ENCODE measurements at places on chromosomes 4 and X.

- no peak for DNase-seq
Measured at GRCh38 chr4:5708449-5709206, at the start of gene EVC2. TSS of gene EVC2 (minus strand) at chr4:5708559. CDS start at chr4:5708513, 46 bp downstream.

GRCh38 chr4:124846306-124846705, 133.8 kb upstream of the ANKRD50 start:
- no peak for DNase-seq

DNA sequence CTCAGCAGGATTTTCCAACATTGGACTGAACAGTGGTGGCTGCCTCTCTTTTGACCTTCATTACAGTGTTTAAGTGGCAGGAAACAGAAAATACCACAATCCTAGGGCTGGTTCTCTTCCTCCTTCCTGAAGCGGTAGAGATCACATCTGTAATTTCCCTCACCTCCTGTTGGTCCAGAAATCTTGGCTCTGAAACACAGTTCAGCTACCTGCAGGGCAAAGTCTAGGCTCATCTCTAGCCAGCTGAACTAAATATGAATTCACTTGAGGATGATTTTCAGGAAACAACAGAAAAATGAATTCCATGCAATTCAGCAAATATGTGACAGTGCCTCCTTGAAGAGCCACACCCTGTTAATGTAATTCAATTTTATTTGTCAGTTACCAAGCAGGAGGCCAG, 531.9 kb downstream of the INPP4B start:
- no peak for DNase-seq

GRCh38 chrX:102950908-102951866, 14.1 kb downstream of the RAB40AL start:
- peak; percentile 26 for DNase-seq

DNA sequence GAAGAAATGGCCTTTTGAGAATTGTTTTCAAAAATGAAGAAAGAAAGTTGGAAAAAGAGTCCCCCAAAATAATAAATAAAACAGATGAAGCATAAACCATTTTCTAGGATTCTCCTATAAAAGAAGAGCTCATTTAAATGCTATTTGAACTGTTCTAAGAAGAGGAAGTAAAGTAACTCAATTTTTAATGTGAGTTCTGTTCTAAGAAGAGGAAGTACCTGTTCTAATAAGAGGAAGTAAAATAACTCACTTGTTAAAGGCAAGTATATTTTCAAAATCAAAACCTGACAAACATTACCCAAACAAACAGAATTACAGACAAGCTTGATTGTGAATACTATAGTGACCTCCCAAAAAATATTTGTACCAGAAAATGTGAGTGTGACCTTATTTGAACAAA, 1326.3 kb downstream of the C4orf33 start:
- DNase-seq = no peak

DNA sequence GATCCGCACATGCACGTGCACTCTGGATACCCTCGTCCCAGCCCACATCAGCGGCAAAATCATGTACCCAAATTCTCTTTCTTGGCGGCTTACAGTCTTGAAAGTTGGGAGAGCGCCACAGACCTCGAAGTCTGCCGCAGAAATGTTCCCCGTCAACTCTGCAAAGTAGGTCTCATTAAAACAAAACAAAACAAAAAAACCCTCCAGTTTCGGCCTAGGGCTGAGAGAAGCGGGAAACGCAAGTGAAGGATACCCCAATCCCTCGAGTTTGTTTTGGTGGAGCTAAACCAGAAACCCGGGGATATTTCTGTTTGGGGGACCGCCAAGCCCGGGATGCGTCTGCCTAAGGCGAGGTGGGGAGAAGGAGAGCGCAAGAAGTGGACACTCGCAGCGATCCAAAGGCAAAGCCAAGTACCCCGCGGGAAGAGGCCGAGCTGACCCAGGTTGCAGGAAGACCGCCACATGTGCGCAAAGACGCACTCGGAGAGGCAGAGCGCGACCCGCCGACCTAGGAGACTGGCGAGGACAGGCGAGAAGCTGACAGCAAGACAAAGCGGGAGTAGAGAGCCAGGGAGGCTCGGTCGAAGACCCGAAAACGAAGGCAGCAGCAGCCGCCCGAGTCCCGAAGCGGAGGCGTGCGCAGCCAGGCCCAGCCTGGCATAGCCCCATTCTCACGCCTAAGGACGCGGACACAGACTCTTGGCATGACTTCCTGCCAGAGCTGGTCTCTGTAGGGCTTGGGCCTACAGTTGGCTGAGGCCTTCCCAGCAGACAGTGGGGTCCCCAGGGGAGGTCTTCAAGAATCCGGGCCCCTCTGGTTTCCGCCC, 49.6 kb upstream of the BCOR start:
- no peak for DNase-seq

DNA sequence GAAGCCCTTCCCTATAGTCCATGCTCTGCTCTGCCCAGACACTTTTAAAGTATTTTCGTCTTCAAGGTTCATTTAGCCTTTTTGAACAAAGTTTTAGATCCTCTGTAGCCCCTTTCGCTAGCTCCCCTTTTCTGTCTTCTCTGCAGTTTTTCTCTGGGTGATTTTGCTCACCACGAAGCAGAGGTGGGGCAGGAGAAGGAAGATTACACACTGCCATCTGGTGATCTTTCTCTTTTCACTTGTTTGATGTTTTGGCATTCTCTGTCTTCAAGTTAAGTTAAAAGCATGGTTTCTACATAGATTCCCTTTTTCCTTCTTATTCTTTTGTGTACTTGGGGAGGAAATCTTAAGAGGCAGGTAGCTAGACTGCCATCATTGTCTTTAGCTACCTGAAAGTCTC, 43.9 kb downstream of the CC2D2A start:
- DNase-seq = no peak

- no peak for DNase-seq
Measured at GRCh38 chr4:103902730-103903129, 182.9 kb upstream of the TACR3 start.

DNA sequence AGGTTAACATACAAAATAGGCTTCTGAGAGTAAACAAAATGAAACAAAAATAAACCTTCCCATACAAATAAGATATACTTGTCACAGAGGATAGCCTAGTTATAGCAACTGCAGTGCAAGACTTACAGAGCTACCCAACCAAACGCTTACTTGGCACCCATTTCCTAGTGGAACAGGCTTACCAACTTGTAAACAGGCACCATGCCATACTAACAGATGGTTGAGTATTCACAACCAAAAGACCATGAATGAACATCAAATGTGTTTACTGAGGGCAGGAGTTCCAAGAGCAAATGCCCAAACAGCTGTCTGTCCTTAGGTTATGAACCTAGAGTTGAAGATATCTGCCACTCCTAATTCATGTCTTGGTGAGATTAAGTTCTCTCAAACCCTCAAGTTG, 2629.2 kb downstream of the PCDH7 start:
- no peak for DNase-seq

- no peak for DNase-seq
Measured at GRCh38 chr4:114519368-114519767, 79.2 kb upstream of the UGT8 start.

DNA sequence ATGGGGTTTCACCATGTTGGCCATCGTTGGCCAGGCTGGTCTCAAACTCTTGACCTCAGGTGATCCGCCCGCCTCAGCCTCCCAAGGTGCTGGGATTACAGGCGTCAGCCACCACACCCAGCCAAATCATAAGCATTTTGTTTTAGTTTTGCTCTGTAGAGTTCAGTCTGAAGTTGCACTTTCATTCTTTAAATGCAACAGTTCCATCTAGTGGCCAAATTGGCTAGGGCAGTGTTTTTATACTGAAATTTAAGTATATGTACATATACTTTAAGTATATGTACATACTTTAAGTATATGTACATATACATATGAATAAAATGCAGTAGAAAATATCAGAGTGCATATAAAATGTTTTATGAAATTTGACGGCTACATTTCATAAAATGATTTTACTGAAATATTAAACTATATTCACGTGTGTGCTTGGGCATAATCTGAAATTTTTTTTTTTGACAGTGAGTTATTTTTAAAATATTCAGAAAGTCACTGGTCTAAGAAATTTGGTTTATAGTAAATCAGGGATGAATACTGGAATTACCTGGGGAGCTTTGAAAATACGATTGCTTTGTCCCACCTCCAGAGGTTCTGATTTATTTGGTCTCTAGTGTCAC, 145.5 kb downstream of the NWD2 start:
- no peak for DNase-seq

DNA sequence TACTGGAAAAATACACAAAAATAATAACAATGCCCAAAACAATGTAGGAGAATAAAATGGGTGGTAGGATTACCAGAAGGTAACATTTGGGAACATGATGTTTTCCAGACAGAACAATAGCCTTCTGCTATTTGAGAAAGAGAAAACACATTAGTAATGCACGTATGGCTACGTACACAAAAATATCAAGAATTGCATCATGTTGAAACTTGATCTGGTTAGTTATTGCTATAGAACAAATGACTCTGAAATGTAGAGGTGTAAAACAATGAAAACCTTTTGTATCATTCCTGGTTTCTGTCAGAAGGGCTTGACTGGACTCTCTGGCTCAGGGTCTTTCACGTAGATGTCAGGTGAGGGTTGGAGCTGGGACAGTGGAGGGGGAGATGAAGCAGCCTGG, 1040.0 kb downstream of the FAT4 start:
- no peak for DNase-seq

DNA sequence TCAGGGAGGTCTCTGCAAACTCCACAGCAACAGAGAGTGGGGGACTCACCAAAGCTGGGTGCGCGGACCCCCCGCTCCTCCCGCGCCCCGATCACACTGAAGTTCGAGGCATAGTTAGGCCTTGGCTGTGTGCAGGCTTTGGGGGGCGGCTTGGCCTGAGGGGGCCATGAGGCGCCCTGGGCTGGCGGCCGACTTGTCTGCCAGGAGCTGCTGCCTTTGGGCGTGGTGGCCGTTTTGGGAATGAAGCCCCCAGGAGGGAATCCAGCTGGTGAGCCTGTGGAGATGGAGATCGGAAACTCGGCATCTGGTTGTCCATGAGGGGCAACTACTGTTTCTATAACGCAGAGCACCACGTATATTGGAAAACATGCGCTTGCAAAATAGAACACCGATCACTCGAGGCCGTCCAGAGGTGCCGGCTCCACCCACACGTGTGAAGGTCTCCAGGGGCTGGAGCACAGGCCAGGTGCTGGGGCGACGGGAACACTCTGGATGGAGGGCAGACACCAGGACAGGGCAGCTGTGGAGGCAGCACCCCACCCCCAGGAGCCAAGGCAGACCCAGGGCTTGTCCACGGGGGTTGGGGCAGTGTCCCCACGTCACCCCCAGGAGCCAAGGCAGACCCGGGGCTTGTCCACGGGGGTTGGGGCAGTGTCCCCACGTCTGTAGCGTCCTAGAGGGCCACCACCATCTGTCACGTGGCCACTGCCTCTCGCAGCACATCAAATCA, 25.9 kb upstream of the CPLX1 start:
- DNase-seq = no peak

- no peak for DNase-seq
Measured at GRCh38 chrX:143536176-143536575, 18.9 kb upstream of the SPANXN3 start.

DNA sequence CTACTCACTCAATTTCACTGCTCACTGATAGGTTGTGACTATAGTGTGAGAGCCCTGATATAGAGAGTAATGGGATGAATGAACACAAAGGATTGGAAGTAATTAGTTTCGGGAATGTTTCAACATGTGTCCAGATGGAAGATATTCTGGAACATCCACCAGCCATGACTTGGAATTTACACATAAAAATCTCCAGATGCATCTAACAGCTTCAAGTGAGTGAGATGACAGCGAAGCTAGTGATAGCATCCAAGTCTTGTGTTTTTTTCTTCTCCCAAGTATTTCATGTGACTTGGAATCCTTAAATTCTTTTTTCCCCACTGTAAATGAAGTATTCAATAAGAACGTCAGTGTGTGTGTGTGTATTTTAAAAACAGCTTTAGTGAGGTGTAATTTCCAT, 82.1 kb downstream of the CLDN34 start:
- DNase-seq = no peak

GRCh38 chrX:140022482-140022881, 57.2 kb upstream of the CXorf66 start:
- no peak for DNase-seq

GRCh38 chr4:107468812-107469211, 251.2 kb downstream of the PAPSS1 start:
- no peak for DNase-seq

DNA sequence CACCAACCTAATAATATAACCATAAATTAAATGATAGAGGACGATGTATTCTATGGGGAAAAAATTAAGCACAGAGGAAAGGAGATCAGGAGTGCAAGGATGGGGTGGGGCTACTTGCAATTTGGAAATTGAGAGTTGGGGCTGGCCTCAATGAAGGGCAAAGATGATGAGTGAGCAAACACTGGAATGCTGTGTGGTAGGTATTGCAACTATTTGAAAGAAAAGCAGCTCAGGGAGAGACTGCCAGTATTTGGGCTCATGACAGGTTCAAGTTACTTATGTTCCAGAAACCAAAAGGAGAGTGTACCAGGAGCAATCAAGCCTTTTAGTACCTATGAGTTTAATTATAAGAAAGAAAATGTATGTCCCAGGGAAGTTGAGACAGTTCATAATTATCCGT, 47.4 kb downstream of the ASIC5 start:
- no peak for DNase-seq

DNA sequence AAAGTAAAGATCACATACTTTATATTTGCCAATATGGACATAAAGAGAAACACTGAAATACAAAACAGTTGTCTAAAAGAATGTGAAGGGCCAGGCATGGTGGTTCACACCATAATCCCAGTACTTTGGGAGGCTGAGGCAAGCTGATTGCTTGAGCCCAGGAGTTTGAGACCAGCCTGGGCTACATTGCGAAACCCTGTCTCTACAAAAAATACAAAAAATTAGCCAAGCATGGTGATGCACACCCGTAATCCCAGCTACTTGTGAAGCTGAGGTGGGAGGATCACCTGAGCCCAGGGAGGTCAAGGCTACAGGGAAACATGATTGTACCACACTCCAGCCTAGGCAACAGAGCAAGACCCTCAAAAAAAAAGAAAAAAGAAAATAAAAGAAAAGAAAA, 11.8 kb downstream of the RBM47 start:
- no peak for DNase-seq

DNA sequence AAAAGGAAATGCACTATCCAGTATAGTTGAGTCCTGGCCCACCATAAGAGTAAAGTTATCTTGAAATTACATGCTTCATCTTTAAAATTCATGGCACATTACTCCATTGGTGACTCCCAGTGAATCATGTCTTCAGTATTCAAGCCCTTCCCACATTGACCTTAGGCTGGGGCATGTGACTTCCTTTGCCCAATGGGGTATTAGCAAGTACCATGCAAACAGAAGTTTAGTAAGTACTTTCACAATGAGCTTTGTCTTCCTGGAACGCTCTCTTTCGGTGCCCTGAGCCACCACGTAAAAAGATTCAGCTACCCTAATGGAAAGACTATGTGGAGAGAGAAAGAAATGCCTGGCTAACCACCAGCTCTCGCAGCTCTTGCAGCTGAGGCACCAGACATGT, 235.4 kb downstream of the HNRNPD start:
- DNase-seq = no peak

GRCh38 chrX:67717571-67717970, 173.8 kb downstream of the AR start:
- DNase-seq = no peak

DNA sequence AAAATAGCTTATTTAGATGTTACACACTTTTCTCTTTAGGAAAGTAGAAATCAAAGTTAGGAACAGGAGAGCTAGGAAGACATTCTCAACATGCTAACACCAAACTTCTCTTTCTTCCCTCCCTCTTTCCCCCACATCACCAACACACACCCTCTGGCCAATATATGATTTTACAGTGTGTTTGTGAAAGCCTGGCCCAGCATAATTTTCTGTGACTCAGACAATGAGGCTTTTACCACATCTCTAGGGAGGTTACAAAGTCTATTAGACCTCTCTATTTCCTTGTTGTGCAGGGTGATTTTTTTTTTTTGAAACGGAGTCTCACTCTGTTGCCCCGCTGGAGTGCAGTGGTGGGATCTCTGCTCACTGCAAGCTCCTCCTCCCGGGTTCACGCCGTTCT, 189.9 kb downstream of the AASDH start:
- no peak for DNase-seq
